ENCODE measurements at places on chromosomes 3 and 15.

DNA sequence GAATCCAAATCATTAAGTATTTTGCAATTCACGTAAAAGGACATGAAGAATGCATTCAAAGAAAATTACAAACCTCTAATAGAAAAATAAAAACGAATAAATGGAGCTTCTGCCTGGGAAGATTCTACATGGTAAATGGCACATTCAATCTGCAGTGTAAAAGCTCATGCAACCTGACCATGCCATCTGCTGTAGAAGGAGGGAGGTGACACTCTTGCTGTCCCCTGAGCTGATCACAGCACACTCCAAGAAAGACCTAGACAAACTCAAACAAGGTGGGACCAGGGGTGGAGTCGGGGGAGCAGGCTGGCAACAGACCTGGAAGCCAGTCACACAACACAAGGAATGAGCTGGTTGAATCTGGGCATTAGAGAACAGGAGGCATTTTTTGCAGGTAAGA is 101.8 kb downstream of the BDH1 start:
- no peak for DNase-seq

DNA sequence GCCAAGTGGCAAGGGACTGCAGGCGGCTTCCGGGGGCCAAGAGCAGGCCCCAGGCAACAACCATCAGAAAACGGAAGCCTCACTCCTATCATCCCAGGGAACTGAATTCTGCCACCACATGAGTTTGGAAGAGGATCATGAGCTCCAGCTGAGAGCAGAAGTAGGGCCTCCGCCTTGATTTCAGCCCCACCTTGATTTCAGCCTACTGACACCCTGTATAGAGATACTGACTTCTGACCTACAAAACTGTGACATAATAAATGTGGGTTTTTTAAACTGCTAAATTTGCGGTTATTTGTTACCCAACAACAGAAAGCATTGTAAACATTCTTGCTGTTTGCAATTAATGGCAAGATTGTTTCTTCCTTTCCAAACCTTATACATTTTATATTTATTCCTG is 21.6 kb upstream of the RARRES1 start:
- DNase-seq = no peak

GRCh38 chr3:112476346-112476745 is 22.9 kb downstream of the BTLA start:
- no peak for DNase-seq

DNA sequence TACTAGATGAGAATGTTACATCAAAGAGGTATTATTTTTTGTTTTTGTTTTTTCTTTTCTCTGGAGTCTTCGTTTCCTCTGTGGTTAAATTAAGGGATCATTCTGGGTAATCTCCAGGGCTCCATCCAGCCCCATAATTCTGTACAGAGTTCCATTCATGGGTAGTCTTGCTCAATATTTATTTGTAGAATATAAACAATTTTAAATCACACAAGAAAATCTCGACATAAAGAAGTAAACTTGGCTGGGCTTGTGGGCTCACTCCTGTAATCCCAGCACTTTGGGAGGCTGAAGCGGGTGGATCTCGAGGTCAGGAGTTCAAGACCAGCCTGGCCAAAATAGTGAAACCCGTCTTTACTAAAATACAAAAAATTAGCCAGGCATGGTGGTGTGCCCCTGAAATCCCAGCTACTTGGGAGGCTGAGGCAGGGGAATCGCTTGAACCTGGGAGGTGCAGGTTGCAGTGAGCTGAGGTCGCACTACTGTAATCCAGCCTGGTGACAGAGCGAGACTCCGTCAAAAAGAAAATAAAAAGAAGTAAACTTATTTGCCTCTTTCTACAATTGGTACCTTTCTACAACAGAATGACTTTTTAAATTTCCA is 166.8 kb upstream of the TGFBR2 start:
- DNase-seq = no peak

DNA sequence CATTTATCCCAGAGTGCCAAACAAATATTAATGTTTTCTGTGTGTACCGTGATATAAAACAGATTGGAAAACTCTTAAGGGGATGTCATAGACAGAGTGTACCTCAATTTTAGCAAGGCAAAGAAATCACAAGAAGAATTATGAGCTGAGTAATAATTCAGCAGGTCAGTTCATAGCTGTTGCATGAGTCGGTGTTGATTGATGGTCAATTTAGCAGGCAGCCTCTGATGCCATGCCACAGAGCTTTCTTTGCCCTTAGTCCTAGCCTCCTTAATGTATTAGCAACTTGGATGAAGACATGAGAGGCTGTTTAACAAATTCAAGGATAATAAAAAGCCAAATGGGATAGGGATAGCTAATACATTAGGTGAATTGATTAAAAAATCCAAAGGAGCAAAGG is 6.8 kb downstream of the SLC35A5 start:
- no peak for DNase-seq

DNA sequence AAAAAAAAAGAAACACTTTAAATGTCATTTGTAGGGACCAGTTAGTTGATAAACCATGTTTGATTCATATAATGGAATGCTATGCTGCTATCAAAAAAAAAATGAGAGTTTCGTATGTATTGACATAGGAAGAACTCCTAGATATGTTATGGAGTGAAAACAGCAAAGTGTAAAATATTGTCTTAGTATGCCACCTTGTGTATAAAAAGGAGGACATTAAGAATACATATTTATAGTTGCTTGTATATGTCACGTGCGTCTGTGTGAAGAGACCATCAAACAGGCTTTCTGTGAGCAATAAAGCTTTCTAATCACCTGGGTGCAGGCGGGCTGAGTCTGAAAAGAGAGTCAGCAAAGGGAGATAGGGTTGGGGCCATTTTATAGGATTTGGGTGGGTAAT is 39.5 kb downstream of the KBTBD8 start:
- DNase-seq = no peak

GRCh38 chr15:32743411-32744140 is 25.8 kb downstream of the GREM1 start:
- DNase-seq = no peak

DNA sequence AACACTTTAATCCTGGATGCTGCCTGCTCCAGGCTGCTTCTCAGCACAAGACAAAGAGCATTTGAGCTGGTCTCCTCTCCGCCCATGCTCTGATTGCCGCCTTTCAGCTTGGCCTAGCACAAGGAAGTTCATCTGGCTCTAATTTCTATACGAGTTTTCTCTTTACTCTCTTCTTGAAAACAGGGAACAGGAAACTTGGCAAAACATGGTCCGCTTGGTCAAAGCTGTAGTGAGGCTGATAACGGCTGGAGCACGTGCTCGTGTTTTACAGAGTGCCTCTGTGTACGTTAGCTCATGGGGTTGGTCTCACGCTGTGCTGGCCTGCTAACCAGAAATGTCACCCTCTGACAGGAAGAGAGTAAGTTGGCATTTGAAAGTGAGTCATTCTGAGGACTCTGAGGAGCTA is 19.2 kb downstream of the RARRES1 start:
- DNase-seq = no peak

- DNase-seq = no peak
Observed at GRCh38 chr3:32973982-32974381, 22.5 kb downstream of the CCR4 start.

- DNase-seq = no peak
Observed at GRCh38 chr3:197364410-197365071, 66.1 kb upstream of the DLG1 start.

DNA sequence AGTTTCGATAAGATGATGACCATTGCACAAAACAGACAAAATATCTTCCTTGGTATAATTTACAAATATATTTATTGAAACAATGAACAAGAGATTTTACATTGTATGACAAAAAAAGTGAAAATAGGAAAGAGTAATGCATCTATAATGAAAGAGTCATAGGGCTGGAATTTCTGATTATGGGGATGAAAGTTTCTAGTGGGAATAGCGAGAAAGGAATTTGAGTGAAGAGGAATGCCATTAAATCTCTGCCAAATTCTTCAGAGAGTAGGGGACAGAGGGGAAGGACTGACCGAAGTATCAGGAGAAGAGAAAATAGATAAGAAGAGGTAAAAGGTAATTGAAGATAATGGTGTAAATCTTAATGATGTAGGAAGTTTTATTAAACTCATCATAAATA is 125.4 kb downstream of the VGLL3 start:
- no peak for DNase-seq

DNA sequence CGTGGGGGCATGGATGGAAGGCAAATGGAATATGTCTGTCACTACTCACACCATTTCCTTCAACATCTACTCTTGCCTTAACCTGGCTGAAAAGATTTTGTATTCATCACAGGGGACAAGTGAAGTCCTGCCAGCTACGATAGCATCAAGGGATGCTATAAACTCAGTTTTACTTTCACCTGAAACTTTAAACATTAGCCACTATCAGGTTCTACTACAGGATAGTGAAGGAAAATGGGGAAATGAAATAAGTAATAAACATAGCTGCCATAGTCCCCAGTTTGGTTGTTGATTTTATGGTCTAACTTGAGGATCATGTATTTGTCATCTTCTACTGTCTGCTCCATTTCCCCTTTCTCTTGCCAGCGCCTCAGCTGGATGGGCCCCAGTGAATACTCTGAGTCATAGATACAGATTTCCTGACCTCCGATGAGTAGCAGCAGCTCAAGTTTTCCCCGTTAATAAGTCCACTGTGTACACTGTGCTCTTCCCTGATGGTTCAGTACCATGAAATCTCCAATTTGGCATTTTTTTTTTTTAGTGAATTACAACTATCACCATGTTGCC is 338.2 kb upstream of the SLCO3A1 start:
- DNase-seq = no peak

GRCh38 chr15:90000186-90001001 is 730 bp upstream of the ZNF710 start:
- DNase-seq = no peak

DNA sequence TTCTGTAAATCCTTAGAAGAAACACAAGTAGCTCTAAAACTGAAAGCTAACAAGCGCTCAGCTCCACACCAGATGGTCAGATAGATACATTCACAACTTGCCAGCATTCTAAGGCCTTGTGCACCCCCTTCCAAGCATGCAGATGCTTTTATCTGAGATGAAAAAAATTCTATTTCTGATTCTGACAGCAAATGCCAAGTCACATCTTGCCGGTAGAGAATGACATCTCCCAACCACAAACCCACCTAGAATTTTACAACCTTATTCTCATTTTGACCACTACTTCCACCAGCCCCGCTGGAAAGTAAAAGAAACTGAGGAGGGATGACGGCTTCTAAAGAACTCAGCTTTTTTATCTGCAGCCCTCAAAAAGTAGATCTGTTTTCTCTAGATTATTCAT is 57.7 kb downstream of the SUMF1 start:
- DNase-seq = no peak

DNA sequence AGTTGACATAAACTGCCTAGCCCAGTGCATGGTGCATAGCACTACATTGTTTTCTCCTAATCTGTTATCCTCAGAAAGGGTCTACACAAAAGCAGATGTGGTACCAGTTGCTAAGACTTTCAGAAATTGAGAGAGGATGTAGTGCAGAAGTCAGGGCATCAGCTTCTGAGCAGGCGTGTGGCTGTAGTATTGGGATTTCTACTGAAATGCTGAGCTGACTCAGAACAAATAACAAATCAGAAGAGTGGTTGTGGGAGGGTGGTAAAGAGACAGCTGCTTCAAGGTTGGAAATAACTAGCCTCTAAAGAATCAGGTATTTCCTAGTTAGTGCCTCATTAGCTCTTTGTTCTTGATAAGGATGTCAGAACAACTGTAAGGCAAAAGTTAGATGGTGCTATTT is 161.3 kb downstream of the AKAP13 start:
- no peak for DNase-seq

DNA sequence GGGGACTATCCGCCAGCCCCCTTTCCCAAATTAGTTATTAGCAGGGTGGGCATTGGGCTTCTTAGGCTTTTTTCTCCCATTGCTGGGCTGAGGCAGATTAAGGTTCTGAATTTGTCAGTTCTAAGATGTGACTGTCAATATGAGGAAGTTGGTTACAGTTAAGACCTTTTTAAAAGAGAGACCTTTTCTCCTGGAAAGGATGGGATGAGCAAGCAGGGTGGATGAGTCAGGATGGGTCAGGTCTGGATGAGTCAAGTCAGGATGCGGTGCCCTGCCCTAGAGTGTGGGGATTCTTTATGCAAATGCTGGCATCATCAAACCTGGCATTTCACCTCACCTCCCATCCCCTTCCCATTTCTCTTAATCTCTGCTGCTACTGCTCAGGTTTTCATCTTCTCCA is 1.9 kb downstream of the AEN start:
- DNase-seq = no peak

GRCh38 chr15:71044006-71044405 is 71.3 kb upstream of the THSD4 start:
- DNase-seq = no peak

DNA sequence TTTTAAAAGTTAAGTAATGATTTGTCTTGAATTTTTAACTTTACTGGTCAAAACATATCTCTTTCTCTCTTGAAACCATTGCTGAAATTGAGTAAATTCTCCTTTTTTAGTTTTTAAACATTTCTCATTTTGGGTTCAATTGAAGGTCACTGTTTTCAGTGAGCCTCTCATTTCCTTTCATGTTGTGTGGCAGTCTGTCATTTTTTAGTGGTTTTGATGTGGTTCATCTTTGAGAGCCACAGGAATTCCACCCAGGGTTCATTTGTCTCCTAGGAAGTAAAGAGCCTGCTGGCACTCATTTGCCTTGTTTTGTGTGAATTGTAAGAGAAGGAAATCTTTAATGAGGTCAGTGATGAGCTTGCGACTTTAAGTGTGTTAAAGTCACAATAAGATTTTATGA is 10.4 kb downstream of the CLDN11 start:
- DNase-seq = no peak

- DNase-seq = no peak
Observed at GRCh38 chr3:136883967-136884720, 22.1 kb downstream of the NCK1 start.

GRCh38 chr3:143064777-143065176 is 54.8 kb upstream of the CHST2 start:
- DNase-seq = no peak

- no peak for DNase-seq
Observed at GRCh38 chr15:45169608-45170480, 17.9 kb downstream of the SHF start.

- DNase-seq = no peak
Observed at GRCh38 chr15:70385052-70385451, 287.3 kb upstream of the TLE3 start.

DNA sequence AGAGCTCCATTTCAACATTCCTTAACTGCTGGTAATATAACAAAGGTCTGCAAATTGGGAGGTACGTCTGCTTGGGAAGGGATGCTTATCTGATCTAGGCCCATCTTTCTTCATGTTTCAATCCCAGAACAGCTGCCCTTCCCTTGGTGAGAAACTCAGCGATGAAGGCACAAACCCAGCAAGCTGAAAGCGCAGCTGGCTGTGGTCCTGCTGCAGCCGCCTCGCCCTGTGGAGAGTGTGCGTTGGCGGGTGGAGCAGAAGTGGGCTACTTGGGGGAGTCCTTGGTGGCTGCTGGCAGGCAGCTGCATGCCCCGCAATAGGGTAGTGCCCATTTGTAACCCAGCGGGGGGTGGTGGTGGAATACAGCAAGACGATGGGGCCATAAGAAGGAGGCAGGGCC is 160.6 kb upstream of the WNT5A start:
- no peak for DNase-seq
